ENCODE measurements at places on chromosomes 2 and 18.

DNA sequence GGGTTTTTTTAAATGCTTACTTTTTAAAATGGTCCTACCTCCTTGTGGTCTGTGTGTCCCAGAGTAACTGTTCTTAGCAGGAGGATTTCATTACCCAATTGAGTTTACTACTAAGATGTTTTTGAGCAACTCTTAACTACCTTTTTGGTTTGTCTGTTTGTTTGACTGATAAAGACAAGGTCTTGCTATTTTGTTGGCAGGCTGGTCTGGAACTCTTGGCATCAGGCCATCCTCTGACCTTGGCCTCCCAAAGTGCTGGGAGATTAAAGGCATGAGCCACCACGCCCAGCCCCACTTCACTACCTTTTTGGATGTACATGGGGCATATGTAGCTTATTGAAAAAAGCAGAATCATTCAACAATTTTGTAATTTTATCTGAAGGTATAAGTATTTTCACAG, 14.9 kb downstream of the MRPS9 start:
- DNase-seq, result no peak

GRCh38 chr2:208017721-208018120, 7.6 kb downstream of the PLEKHM3 start:
- no peak for DNase-seq

GRCh38 chr18:25299426-25300300, 52.3 kb downstream of the ZNF521 start:
- DNase-seq, result no peak

GRCh38 chr18:4842287-4842686, 354.8 kb downstream of the AKAIN1 start:
- no peak for DNase-seq

DNA sequence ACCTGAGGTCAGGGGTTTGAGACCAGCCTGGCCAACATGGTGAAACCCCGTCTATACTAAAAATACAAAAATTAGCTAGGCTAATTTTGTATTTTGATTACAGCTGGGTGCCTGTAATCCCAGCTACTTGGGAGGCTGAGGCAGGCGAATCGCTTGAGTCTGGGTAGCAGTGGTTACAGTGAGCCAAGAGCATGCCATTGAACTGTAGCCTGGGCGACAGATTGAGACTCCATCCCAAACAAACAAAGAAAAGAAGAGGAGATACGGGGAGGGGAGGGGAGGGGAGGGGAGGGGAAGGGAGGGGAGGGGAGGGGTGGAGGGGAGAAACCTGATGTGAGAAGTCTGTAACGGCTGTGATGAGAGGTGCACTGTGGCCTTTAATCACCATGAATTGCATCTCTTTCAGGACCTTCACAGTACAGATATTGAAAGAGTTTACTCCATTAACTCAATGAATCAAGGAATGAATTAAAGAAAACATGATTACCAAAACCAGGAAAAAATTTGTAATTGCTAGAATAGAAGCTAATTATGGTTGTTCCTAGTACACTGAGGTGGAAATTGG, 135.3 kb downstream of the CALCRL start:
- no peak for DNase-seq

GRCh38 chr2:137842430-137842829, 121.8 kb upstream of the HNMT start:
- DNase-seq, result no peak

- no peak for DNase-seq
Measured at GRCh38 chr2:8125741-8126711, 555.8 kb upstream of the ID2 start.

DNA sequence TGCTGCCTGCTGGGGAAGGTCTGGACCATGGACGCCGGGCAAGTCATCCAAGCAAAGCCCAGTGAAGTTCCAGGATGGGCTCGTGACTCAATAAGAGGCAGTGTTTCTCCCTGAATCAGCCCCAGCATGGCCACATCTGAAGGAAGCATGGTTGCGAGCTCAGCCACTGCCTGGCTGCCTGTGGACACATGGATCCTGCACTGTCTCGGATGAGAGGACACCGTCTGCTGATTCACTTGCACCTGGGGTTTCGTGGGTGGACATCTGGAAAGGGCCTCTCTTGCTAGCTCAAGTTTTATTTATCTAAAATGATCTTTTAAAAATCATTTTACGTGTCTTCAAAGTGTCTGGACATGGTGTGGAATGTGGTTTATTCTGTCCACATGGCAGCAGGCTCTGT, 224.8 kb upstream of the FN1 start:
- no peak for DNase-seq

GRCh38 chr2:15788455-15788829, 151.9 kb upstream of the MYCN start:
- DNase-seq, result no peak

DNA sequence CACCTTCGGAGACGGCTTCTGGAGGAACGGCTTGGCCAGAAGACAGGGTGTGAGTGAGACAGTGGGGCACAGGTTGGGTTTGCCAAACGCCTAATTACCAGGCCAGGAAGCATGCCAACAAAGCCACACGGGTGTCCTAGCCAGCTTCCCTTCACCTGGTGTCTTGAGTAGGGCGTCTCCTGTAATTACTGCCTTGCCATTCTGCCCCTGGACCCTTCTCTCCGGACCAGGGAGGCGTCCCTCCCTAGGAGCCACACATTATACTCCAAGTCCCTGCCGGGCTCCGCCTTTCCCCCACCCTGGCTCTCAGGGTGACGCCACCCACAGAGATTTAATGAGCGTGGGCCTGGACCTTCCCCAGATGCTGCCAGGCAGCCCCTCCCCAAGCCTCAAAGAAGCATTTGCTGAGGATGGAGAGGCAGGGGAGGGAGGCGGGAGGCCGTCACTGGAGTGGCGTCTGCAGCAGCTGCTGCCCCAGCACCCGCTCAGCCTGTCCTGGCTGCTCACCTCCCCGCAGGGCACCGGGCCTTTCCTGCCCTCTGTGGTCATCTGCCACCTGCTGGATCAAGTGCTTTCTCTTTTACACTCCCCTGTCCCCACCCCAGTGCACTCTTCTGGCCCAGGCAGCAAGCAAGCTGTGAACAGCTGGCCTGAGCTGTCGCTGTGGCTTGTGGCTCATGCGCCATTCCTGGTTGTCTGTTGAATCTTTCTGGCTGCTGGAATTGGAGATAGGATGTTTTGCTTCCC, 20.7 kb downstream of the FOSL2 start:
- no peak for DNase-seq

- no peak for DNase-seq
Measured at GRCh38 chr2:221553333-221553732, 18.8 kb downstream of the EPHA4 start.

DNA sequence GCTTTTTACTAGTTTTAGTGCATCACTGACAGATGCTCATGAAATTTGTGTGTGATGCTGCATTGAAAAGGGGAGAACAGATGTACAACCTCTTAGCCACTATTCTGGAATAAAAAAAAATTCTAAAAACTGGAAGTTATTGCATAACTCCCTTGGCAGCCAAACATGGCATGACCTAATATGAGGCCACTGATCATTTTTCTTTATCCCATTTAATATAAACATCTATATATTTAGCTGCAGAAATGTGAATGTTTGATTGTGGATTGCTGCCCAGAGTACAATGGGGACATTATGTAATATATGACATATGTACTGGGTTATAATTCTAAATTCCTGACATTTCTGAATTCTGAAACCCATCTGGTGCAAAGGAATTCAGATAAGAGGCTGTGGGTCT, 86.5 kb downstream of the CDCA7 start:
- no peak for DNase-seq

- no peak for DNase-seq
Measured at GRCh38 chr2:68569604-68570003, 73.8 kb upstream of the PROKR1 start.
